Memory B cell (primary cell): ENCODE measurements at places on chromosomes 16 and 17.

- no peak overlapping the region for H3K27ac ChIP-seq
- no peak overlapping the region for H3K4me3 ChIP-seq
- H3K27me3 ChIP-seq, result no peaks in the 10 kb centered on the region
- no peak for DNase-seq
These were observed 112.9 kb downstream of the ABCC1 start for GRCh38 chr16:16062023-16062937.

GRCh38 chr16:3283543-3284447 lies 504 bp downstream of the ZNF263 start:
- peak overlapping the region; percentile 93 for H3K27ac ChIP-seq
- no peak for DNase-seq
- H3K36me3 ChIP-seq, result peaks cover 30% of the 10 kb centered on the region
- H3K4me1 ChIP-seq, result peaks cover 18% of the 10 kb centered on the region
- H3K27me3 ChIP-seq, result no peaks in the 10 kb centered on the region

DNA sequence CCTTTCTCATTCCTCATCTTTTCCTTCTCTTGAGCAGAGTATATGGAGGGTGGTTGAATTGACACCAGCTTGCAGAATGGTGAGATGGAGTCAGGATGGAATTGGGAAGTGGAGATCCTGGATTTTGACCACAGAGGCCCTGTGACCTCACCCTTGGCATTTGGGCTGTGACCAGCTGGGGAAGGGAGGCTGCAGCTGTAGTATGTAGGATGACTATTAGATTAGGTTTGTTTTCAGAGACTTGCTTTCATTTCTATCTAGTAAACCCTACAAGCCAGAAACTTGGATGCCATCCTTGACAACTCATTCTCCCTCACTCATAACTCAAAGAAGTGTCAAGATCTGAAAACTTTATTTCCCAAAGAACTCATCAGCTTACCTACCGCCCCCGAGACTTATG lies 5.9 kb downstream of the GNGT2 start:
- DNase-seq, result no peak
- H3K4me1 ChIP-seq, result peaks cover 21% of the 10 kb centered on the region
- peaks cover 3% of the 10 kb centered on the region for H3K36me3 ChIP-seq
- no peaks in the 10 kb centered on the region for H3K27me3 ChIP-seq

DNA sequence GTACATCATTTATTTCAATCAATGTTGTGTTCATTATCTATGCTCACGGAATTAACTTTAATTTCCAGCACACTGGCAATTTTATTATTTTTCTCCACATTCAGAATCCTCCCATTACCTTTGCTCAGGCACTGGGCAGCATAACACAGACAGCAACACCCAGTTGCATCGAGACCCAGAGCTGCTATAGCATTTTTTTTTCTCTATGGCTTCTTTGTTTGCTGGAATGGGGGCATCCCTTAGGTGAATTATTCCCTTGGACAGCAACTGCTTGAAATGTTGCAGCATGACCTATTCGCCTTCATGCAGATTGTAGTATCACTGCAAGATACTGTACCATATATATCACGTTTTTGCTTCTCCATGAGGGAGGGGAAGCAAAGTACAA lies 88.8 kb downstream of the CHD9NB start:
- peaks cover 5% of the 10 kb centered on the region for H3K27me3 ChIP-seq
- H3K36me3 ChIP-seq, result no peaks in the 10 kb centered on the region
- no peak overlapping the region for H3K27ac ChIP-seq
- DNase-seq, result no peak
- H3K4me1 ChIP-seq, result no peaks in the 10 kb centered on the region

- H3K27me3 ChIP-seq, result peaks cover 47% of the 10 kb centered on the region
- peaks cover 35% of the 10 kb centered on the region for H3K4me1 ChIP-seq
- DNase-seq, result no peak
- peaks cover 2% of the 10 kb centered on the region for H3K36me3 ChIP-seq
- H3K4me3 ChIP-seq, result peak within 1 kb of the TSS; percentile 21
These were observed at the start of gene NOL3 for GRCh38 chr16:67170168-67170948. Gene NOL3, plus strand, starts transcription at chr16:67170538.

DNA sequence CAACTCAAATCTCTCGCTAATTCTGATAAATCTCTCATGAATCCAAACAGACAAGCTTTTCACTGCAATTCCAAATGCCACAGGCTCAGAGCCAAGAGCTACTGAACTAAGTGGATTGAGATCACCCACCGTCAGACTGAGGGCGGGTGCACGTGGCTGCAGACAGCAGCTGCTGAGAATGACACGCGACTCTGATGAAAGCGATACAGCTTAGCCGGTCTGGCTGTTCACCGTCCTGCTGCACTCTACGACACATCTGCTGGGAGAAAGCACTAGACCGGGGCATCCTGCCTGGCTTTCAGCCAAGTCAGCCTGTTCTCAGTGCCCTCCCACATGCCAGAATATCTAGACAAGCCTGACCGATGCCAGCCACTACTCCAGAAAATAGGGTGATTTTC lies 42.6 kb downstream of the KLHDC4 start:
- H3K4me3 ChIP-seq, result no peak overlapping the region
- H3K27me3 ChIP-seq, result no peaks in the 10 kb centered on the region
- peaks cover 34% of the 10 kb centered on the region for H3K36me3 ChIP-seq
- peaks cover 19% of the 10 kb centered on the region for H3K4me1 ChIP-seq
- H3K27ac ChIP-seq, result peak overlapping the region; percentile 47

- no peak for DNase-seq
- H3K4me3 ChIP-seq, result no peak overlapping the region
- H3K36me3 ChIP-seq, result no peaks in the 10 kb centered on the region
- no peak overlapping the region for H3K27ac ChIP-seq
- H3K27me3 ChIP-seq, result no peaks in the 10 kb centered on the region
These were observed 252.3 kb upstream of the CA10 start for GRCh38 chr17:52410781-52411180.

DNA sequence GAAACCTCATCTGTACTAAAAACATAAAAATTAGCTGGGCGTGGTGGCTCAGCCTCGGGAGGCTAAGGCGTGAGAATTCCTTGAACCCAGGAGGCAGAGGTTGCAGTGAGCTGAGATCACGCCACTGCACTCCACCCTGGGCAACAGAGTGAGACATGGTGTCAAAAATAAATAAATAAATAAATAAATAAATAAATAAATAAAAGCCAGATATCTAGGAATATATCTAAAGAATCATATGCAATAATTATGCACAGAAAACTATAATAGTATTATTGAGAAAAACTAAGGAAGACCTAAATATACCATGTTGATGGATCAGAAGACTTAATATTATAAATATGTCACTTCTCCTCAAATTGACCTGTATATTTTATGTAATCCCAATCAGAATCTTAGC lies 37.0 kb downstream of the TMC7 start:
- no peaks in the 10 kb centered on the region for H3K36me3 ChIP-seq
- peaks cover 7% of the 10 kb centered on the region for H3K27me3 ChIP-seq
- no peaks in the 10 kb centered on the region for H3K4me1 ChIP-seq
- H3K27ac ChIP-seq, result no peak overlapping the region

DNA sequence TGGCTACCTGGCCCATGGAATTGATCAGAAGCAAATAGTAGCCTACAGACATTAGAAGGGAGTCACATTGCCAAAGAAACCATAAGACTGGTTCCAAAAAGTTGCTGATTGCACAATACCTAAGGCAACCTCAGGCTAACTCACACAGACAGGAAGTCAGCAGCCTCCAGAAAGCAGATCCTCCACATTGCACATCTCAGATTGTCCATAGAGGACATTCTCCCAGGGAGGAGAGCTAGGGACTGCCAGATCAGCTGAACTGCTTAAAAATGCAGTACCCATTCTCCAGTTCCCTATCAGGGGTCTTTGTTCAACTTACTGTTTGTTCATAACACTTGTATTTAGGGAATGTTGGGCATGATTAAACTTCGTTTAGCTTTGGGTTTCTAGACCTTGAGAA lies 4.2 kb downstream of the CCL3 start:
- H3K4me3 ChIP-seq, result no peak overlapping the region
- H3K4me1 ChIP-seq, result peaks cover 28% of the 10 kb centered on the region
- no peak for DNase-seq
- H3K27ac ChIP-seq, result no peak overlapping the region
- no peaks in the 10 kb centered on the region for H3K36me3 ChIP-seq
- H3K27me3 ChIP-seq, result no peaks in the 10 kb centered on the region

- peaks cover 22% of the 10 kb centered on the region for H3K4me1 ChIP-seq
- peaks cover 11% of the 10 kb centered on the region for H3K27me3 ChIP-seq
- no peak for DNase-seq
- H3K4me3 ChIP-seq, result no peak overlapping the region
These were observed 111.0 kb upstream of the TNRC6C start for GRCh38 chr17:77847221-77848085.

DNA sequence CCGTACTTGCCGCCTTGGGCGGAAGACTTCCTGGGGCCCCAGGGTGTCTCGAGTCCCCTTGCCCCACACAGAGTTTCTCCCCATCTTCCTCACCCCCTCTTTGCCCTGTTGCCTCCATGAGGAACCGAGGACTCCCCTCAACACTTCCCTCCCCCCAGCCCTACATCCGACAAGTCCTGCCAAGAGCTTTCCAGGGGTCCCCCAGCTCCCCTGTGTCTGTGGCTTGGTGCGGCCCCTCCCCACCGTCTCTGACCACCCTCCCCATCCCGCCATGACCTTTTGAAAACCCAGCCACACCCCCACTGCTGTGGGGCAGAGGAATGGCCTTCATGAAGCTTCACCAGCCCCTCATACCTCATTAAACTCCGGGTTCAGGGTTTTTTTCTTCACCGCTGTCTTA lies 11.4 kb downstream of the SCGB1C2 start:
- no peak overlapping the region for H3K27ac ChIP-seq
- DNase-seq, result no peak
- H3K4me3 ChIP-seq, result no peak overlapping the region
- H3K4me1 ChIP-seq, result no peaks in the 10 kb centered on the region
- H3K27me3 ChIP-seq, result peaks cover 9% of the 10 kb centered on the region

DNA sequence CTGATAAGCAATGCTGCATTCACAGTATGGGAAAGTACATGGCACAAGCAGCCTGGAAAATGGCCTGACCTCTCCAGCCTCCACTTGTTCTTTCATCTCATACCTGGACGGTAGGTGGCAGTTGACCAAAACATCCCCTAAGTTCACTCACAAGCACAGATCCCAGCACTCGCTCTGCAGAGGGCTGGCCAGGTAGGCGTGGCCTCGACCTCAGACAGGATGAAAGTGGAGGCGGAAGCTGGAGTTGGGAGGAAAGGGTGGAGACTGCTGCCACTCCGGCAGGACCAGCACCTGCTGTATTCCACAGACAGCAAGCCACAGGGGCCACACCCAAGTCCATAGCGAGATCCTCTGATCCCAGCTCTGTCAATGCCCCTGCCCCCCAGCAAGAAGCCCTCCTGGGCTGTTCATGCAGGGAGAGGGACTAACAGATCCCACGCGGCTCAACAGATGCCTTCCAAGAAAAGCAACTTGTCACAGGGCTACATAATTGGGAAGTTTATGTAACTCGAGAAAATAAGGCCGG lies 31.3 kb downstream of the ZCCHC14 start:
- no peaks in the 10 kb centered on the region for H3K27me3 ChIP-seq
- H3K4me3 ChIP-seq, result no peak overlapping the region
- H3K36me3 ChIP-seq, result no peaks in the 10 kb centered on the region
- no peak for DNase-seq
- H3K27ac ChIP-seq, result no peak overlapping the region

DNA sequence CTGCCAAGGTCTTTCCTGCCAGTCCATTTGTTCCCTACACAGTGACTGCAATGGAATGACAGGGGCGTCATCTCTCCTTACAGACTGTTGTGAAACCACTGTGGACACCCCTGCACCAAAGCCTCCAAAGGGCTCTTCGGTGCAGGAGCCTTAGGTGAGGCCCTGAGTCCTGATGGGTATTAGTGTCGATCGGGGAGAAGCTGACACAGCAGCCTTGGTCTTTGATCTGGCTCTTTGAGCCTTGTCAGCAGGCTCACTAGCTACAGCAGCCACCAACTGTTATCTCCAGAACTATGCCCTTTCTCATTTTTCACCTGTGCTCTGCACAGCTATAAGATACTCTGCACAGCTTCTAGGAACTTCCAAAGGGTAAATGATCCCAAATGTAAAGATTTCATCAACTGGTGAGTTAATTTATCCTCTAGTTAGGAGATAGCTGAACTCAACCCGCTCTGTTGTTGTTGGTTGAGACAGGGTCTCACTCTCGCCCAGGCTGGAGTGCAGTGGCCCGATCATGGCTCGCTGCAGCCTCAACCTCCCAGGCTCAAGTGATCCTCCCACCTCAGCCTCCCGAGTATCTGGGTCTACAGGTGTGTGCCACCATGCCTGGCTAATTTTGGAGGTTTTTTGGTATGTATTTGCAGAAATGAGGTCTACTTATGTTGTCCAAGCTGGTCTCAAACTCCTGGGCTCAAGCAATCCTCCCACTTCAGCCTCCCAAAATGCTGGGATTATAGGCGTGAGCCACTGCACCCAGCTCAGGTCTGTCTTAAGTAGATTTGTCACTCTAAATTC lies 19.7 kb downstream of the G6PC1 start:
- H3K36me3 ChIP-seq, result peaks cover 1% of the 10 kb centered on the region
- DNase-seq, result no peak
- no peak overlapping the region for H3K4me3 ChIP-seq
- peaks cover 2% of the 10 kb centered on the region for H3K4me1 ChIP-seq

- no peak overlapping the region for H3K4me3 ChIP-seq
- no peaks in the 10 kb centered on the region for H3K36me3 ChIP-seq
- DNase-seq, result peak; percentile 41
- H3K4me1 ChIP-seq, result no peaks in the 10 kb centered on the region
- no peaks in the 10 kb centered on the region for H3K27me3 ChIP-seq
- H3K27ac ChIP-seq, result no peak overlapping the region
These were observed 28.1 kb upstream of the NOL11 start for GRCh38 chr17:67689534-67690177.

DNA sequence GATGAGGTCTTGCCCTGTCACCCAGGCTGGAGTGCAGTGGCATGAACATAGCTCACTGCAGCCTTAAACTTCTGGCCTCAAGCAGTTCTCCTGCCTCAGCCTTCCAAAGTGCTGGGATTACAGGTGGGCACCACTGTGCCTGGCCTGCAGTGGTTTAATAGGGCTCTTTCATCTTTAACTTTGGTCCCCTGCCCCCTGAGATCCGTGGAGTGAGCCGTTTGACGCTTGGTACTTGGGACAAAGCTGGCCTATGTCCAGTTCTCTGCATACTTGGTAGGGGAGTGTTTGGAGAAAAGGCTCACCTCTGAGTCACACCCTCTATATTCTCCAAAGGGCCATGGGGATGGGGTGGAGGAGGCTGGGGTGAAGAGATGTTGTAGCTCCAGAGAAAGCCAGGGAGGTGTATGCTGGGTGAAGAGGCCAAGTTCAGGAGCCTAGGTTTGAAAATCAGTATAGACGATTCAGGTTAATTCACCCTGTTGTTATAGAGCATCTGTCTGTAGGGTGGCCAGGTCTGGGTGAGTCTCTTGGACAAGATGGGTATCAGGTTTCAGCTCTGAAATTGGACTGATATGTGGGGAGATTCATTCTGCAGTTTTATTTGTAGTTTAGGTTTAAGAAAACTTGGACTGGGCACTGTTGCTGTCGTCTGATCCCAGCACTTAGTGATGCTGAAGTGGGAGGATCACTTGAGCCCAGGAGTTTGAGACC lies 17.6 kb downstream of the ABCC1 start:
- no peak overlapping the region for H3K4me3 ChIP-seq
- no peak for DNase-seq
- H3K4me1 ChIP-seq, result peaks cover 19% of the 10 kb centered on the region

- H3K4me1 ChIP-seq, result peaks cover 3% of the 10 kb centered on the region
- no peak overlapping the region for H3K27ac ChIP-seq
- H3K4me3 ChIP-seq, result no peak overlapping the region
These were observed 18.3 kb upstream of the COPRS start for GRCh38 chr17:31877341-31877740.

GRCh38 chr17:40616592-40616991 lies 31.0 kb downstream of the SMARCE1 start:
- DNase-seq, result no peak
- no peaks in the 10 kb centered on the region for H3K27me3 ChIP-seq
- H3K4me1 ChIP-seq, result peaks cover 28% of the 10 kb centered on the region
- peak overlapping the region; percentile 94 for H3K27ac ChIP-seq
